ENCODE measurements at places on chromosomes 2 and 18. TPM values are rescaled to one million over a fixed set of nuclear protein-coding genes. Genes with fewer than 3 reads are reported as not detected.

The NTSR2 gene
- 1.1 TPM for total RNA-seq

The RAD51AP2 gene
- total RNA-seq, result not detected

The SPP2 gene
- not detected for total RNA-seq

The IFIH1 gene
- 14.3 TPM for total RNA-seq

The RESP18 gene
- total RNA-seq, result not detected

The UGT1A7 gene
- not detected for total RNA-seq

The DYSF gene
- 18.6 TPM for total RNA-seq

The SLC23A3 gene
- 0.38 TPM for total RNA-seq

The EVX2 gene
- total RNA-seq, result not detected

The SLC9A2 gene
- total RNA-seq, result under 0.01 TPM

The VWC2L gene
- total RNA-seq, result not detected

The DSG1 gene
- not detected for total RNA-seq

The MYOM1 gene
- 9.0 TPM for total RNA-seq

The TDRD15 gene
- 0.34 TPM for total RNA-seq

The GAREM1 gene
- total RNA-seq, result 40.9 TPM

The MC5R gene
- not detected for total RNA-seq

The IL1A gene
- total RNA-seq, result not detected

The CREB1 gene
- 75.5 TPM for total RNA-seq

The OR6B2 gene
- total RNA-seq, result not detected

The ALLC gene
- total RNA-seq, result not detected

The IL36G gene
- total RNA-seq, result not detected

The CRYGD gene
- not detected for total RNA-seq

The CACNB4 gene
- total RNA-seq, result 5.8 TPM

The SERPINB11 gene
- not detected for total RNA-seq

The UGT1A9 gene
- total RNA-seq, result not detected

The FAM237A gene
- total RNA-seq, result not detected

The UNC80 gene
- total RNA-seq, result not detected

The CYTIP gene
- total RNA-seq, result 6.4 TPM

The PXDN gene
- 117 TPM for total RNA-seq

The CNRIP1 gene
- 55.9 TPM for total RNA-seq

The UGT1A3 gene
- not detected for total RNA-seq

The KCNK3 gene
- 1.8 TPM for total RNA-seq

The SPATA3 gene
- total RNA-seq, result not detected

The PTPN18 gene
- 57.6 TPM for total RNA-seq

The KCNE4 gene
- total RNA-seq, result 2.9 TPM

The UGT1A1 gene
- not detected for total RNA-seq

The FLACC1 gene
- 0.68 TPM for total RNA-seq

The SMC6 gene
- total RNA-seq, result 18.7 TPM

The CEP76 gene
- 5.1 TPM for total RNA-seq

The POTEJ gene
- not detected for total RNA-seq

The THSD7B gene
- 3.1 TPM for total RNA-seq

The FOXD4L1 gene
- not detected for total RNA-seq

The TEX261 gene
- 30.9 TPM for total RNA-seq

The CDC42EP3 gene
- 56.9 TPM for total RNA-seq

The CTNNA2 gene
- not detected for total RNA-seq

The ALPP gene
- total RNA-seq, result not detected

The PLB1 gene
- total RNA-seq, result 16.5 TPM

The FEV gene
- total RNA-seq, result not detected

The FAM228A gene
- 2.2 TPM for total RNA-seq

The PSMD14 gene
- total RNA-seq, result 73.5 TPM

The MORN2 gene
- total RNA-seq, result 8.6 TPM

The PKDCC gene
- 150 TPM for total RNA-seq

The ARMC9 gene
- total RNA-seq, result 16.5 TPM

The DNER gene
- total RNA-seq, result 3.1 TPM

The TNFRSF11A gene
- total RNA-seq, result 27.7 TPM
